ENCODE measurements at places on chromosomes 2 and 18. TPM values are rescaled to one million over a fixed set of nuclear protein-coding genes. Genes with fewer than 3 reads are reported as not detected.

SERPINB3 gene
- total RNA-seq = not detected

GRCh38 chr18:23921716-23922285, 92.8 kb upstream of the TTC39C start:
- no peak for DNase-seq

- DNase-seq = no peak
These were observed 47.2 kb downstream of the MAP2 start for GRCh38 chr2:209471037-209471436.

DNA sequence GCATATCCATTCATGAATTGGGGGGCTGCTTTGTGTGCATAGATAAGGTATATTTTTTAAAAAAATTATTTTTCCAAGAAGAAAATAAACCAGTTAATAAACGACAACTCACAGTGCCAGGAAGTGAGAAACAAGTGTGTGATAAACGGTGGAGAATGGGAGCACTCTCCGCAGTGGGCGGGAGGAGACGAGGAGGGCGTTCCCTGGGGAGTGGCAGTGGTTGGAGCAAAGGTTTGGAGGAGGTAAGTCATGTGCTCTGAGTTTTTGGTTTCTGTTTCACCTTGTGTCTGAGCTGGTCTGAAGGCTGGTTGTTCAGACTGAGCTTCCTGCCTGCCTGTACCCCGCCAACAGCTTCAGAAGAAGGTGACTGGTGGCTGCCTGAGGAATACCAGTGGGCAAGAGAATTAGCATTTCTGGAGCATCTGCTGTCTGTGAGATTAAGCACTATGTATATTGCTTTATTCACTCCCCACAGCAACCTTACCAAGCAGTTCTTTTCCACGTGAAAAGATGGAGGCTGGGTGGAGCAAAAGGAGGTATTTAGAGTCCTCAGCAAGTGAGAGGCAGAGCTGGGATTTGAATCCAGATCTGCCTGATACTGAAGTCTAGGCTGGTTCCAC, 27.0 kb upstream of the CASP8 start:
- peak; percentile 73 for DNase-seq

CD8B2 gene
- not detected for total RNA-seq

DNA sequence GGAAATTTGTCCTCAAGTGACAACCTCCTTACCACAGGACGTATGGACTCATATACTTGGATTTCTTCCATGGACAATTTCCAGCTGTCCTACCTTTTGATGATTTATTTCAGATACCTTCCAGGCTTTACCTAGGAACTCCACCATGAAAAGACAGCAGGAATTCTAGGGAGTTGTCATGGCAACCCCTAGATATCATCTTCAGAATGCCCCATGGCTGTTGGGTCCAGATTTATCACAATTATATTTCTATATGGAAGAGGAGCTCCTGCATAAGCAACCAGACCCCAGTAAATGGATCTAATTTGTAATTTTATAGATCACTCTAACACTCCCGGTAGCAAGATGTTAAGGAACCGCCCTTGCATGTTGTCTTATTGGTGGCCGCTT, 102.3 kb upstream of the ZNF521 start:
- DNase-seq = no peak

DNA sequence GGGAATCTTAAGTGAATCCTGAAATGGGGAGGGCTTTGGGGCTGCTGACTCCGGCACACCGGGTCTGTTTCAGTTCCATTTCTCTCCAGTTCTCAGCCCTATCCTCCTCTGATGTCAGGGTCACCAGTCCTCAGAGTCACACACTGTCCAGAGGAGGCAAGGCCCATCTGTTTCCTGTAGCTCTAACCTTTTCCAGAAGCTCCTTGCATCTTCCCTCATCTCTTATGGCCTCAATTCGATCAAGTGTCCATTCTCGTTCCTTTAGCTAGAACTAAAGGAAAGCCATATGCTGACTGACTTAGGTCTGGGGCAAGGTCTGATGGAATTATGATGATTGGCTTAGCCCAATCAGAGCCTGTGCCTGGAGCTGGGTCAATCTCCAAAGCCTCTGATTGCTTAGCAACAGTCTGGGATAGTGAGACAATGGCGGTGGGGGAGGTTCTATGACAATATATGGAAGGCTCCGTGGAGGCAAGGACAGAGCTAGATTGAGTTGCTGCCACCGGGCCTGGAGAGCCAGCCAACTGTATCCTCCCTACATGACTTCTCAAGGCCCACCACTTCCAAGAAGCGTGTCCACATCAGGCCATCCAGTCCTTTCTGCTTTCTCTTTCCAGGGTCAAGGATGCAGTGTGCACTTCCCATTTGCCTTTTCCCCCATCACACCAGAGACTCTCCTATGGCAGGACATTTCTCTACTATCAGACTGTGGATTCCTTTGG, 5.2 kb downstream of the ANKRD53 start:
- DNase-seq = no peak

ITPRIPL1 gene
- total RNA-seq = 6.6 TPM

All from T-helper 17 cell (primary cell).